Stimulated activated CD4-positive, alpha-beta T cell treated with anti-CD3 and anti-CD28 coated beads, TNF-alpha, amount 100 ng/mL, for 1 hour (primary cell): ENCODE measurements at places on chromosomes 2 and 18.

DNA sequence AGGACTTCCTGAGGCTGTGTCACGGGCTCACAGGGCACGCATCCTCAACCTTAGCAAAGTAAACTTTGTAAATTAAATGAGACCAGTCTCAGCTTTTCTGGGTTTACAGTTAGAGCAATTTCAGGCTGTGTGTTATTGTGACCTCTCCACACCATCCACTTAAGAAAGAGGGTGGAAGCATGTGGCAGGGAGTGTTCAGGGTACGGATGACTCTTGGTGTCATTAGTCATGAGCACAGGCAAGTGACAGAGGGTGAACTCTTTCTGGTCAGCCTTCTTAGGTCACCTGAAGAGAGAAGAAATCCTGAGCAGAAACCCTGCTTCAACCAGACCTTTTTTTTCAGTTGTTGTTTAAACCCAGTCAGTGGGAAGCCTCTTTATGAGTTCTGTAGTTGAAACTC, 207.9 kb downstream of the ICOS start:
- no peak for DNase-seq

- no peak for DNase-seq
These were observed 30.0 kb downstream of the NPC1 start for GRCh38 chr18:23556145-23556780.

- no peak for DNase-seq
These were observed 5.2 kb downstream of the GNLY start for GRCh38 chr2:85699325-85699724.

GRCh38 chr18:23259701-23260681, 124.7 kb downstream of the CABLES1 start:
- DNase-seq = no peak

GRCh38 chr2:118774458-118775133, 72.9 kb downstream of the EN1 start:
- DNase-seq = no peak

DNA sequence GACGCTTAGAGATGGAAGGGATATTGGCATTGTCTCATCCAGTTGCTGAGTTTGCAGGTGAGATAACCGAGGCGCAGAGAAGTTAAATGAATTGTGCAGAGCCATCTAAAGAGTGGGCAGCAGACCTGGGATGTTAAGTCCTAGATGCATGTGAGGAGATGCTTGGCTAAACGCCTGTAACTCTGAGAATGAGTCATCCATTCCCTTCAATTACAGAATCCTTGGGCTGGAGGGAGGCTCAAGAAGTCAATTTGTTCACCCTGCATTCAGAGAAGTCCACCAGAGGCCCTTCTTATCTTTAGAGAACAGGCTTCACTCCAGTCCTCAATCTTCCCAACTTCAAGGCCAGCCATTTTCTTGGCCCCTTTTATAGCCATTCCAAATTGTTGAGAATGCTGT, 1.6 kb downstream of the EHD3 start:
- no peak for DNase-seq

DNA sequence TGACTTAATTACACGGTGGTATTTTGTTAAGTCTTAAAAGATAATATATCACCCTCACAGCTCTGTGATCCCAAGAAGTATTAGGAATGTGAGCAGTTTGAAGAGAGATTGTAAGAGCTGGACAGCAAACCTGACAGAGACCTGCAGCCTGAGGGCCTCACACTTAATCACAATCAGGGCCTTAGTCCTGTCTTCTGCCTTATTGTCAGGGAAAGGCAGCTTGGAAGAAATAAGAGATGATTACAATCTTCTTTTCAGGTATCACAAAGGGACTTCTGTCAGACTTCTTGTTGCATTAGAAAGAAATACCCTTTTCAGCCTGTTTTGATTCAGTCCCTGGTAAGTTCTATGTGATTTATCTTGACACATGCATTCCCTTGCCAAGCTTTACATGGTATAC, 1433.8 kb upstream of the SLC39A10 start:
- DNase-seq = no peak

DNA sequence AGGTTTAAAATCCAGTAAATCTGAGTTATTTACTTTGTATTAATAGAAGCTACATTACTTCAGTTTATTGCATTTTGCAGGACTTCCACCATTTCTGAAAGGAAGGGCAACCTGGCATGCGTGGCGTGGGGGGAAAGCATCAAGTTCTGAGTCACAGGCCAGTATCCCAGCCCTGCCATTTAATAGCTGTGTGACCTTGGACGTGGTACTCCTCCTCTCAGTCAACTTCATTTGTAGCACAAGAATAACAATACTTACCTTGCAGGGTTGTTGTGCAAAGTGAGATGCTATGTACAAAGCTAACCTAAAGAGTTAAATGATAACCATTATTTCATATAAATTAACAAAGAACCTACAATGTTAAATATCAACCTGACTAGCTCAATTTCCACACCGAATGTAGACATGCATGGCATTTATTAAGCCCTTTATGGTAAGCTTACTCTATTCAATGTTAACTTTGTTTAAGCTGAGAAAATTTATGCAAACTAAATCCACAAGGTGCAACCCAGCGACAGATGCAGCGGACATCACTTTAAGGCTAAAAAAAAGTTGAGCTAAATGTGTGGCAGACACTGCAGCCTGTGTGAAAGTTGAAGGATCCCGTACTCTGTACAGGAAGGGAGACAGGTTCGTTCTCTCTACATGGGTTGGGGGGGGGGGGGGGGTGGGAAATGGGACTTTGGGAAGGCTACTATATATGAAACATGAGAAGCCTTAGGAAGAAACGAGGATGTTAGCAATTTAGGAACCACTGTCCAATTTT, 17.2 kb upstream of the STPG4 start:
- no peak for DNase-seq

GRCh38 chr18:49227001-49227380, 233.5 kb downstream of the DYM start:
- DNase-seq = no peak

DNA sequence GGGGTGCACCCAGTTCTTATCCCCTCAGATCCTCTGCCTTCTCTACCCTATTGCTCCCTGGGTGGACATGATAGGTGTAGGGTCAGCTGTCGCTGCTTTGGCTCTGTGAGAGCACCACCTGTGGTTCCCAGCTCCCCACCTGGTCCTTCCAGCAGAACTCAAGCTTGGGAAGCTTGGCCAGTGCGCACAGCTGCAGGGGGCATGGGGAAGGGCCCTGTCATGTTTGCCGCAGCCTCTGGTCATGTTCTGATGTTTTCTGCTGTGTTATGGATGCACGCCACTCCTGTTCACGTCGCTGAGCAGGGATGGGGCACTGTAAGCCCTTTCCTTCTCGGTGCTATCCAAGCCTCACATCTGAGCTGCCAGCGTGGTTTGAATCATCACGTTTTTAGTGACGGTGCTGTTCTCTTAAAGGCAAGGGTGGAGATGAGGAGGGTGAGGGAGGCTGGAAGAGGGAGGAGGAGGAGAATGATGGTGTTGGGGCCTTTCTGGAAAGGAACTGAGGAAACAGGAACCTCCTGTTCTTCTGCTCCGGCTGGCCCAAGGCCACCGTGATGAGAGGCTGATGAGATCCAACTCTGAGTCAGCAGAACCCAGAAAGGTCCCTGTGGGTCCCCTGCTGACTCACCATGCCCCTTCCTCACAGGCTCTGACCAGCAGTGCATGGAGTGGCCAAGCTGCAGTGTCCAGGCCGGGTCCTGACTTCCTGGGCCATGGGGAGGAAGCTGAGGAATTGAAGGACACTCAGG, 78.0 kb downstream of the LIPG start:
- DNase-seq = no peak

- no peak for DNase-seq
These were observed 88.3 kb downstream of the TXNL1 start for GRCh38 chr18:56550121-56550520.
